ENCODE measurements at places on chromosomes 2 and 18. TPM values are rescaled to one million over a fixed set of nuclear protein-coding genes. Genes with fewer than 3 reads are reported as not detected.

- no peak for DNase-seq
Measured at GRCh38 chr18:26477828-26478466, 70.4 kb downstream of the KCTD1 start.

DNA sequence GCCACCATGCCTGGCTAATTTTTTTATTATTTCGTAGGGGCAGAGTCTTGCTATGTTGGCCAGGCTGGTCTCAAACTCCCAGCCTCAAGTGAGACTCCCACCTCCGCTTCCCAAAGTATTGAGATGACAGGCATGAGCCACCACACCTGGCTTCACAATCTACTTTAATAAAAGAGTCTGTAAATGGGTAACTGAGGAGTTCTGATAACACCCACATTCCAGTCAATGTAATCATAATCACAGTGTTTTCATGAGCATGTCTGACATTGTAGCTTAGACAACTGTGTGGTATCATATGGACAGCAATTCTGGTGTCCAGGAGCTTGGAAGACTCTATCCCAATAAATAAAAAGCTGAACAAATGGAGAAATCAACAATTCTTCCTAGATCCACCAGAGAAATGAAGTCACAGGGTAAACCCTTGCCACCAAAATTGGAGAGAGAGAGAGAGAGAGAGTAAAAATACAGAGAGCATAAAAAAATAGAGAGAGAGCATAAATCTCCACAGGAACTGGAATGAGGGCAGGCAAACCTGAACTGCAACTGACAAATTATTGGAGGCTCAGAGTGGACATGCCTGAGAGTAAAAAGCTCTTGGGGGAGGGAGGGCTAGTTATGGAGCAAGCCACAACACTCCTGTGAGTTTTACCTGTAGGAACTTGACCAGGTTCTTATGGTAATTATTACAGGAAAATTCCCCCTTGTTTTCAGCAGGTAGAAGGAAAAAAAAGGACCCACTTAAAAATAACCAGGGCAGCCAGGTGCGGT lies 12.4 kb upstream of the NBEAL1 start:
- DNase-seq, result no peak

DNA sequence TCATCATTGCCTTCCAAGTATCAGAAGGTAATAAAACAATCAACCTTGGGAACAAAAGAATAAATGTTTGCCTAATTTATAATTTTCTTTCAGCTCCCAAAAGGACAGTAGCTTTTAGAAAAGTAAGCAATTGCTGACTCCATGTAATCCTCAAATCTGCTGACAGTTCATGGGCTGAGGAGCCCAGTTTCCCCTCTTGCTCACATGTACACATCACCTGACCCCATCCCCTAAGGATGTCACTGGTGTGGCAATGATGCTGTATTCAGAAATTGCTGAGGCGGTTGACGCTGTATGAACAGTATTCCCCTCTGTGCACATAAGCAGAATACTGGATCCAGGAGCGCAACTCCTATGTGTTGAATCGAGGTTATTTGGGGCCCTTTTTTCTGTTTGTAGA lies 56.1 kb upstream of the LYPD1 start:
- DNase-seq, result no peak

MAPK4 gene
- total RNA-seq, result not detected

DNA sequence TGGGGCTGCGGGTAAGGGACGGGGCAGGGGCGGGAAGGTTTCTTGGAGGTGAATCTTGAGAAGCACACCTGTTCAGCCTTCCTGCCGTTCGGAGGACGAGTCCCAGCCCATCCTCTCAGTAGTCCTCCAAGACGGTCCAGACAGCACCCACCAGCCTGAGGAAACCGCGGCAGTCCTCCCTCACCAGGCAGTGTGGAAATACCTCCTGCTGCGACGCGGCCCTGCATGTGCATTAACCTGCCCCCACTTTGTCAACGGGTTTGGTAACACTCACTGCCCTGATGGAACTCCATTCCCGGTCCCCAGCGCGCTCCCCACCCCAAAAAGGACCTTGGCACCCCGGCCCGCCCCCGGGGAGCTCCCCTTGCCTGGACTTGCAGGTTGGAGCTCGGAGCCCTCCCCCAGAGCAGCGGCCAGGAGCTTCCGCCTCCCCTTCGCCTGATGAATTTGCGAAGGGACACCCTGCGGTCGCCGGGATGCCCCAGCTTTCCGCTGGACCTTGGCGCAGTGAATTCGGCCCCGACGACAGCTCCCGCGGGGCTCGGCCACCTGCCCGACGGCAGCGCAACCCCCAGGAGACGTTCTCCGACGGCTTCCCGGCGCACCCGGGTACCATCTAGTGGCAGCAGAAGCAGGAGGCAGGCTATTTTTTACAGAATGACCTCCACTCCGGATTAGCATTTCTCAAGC lies 31.5 kb downstream of the ACVR1C start:
- peak; percentile 65 for DNase-seq

ANKRD62 gene
- total RNA-seq, result not detected

CHST10 gene
- 4.1 TPM for total RNA-seq

- no peak for DNase-seq
Measured at GRCh38 chr2:149204686-149205085, 125.7 kb upstream of the LYPD6 start.

DNA sequence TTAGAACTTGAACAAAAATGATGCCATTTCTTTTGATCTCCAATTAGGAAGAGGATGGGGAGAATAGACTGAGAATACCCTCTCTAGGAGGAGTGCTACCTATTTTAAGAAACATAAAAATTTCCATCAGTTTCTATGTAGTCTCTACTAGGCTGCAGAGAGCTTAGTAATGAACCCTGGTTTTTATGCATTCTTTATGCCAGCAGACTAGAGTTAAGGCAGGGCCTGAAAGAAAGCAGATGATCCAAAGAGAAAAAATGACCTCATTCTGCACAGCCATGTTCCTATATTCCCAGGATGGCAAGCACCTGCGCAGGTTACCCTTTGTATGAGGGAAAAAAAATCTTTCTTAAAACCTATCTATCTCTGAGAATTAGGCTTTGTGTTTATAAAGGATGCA lies 254.9 kb downstream of the RIT2 start:
- no peak for DNase-seq

LYPD1 gene
- 0.15 TPM for total RNA-seq

DNA sequence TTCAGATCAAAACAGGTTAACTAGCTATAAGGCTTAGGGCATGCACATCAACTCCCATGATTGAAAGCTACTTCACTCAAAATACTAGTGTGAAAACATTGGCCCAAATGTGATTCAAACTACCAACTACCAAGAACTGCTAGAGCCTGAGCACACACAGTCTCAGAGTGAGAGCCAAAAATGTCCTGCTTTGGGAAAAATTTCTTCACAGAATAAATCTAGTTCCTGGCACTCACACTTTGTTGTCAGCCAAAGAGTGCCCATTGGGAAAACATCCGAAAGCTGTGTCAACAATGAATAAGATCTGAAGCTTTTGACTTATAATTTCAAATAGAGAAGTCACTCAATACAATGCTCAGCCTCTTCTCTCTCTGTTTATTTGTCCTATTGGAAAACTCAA lies 182.7 kb downstream of the LRATD1 start:
- no peak for DNase-seq

POLR1A gene
- 27.0 TPM for total RNA-seq

All from T-cell (primary cell).